ENCODE measurements at places on chromosomes 4 and X.

GRCh38 chr4:114606245-114606644 is 7.6 kb downstream of the UGT8 start:
- no peak for DNase-seq

- no peak for DNase-seq
Measured at GRCh38 chrX:40809210-40809609, 73.9 kb upstream of the MED14 start.

GRCh38 chrX:11130136-11130535 is 19.0 kb downstream of the HCCS start:
- DNase-seq = no peak

- no peak for DNase-seq
Measured at GRCh38 chrX:148612431-148612830, 112.0 kb downstream of the AFF2 start.

GRCh38 chr4:48065587-48066052 is 49.0 kb downstream of the NIPAL1 start:
- no peak for DNase-seq

DNA sequence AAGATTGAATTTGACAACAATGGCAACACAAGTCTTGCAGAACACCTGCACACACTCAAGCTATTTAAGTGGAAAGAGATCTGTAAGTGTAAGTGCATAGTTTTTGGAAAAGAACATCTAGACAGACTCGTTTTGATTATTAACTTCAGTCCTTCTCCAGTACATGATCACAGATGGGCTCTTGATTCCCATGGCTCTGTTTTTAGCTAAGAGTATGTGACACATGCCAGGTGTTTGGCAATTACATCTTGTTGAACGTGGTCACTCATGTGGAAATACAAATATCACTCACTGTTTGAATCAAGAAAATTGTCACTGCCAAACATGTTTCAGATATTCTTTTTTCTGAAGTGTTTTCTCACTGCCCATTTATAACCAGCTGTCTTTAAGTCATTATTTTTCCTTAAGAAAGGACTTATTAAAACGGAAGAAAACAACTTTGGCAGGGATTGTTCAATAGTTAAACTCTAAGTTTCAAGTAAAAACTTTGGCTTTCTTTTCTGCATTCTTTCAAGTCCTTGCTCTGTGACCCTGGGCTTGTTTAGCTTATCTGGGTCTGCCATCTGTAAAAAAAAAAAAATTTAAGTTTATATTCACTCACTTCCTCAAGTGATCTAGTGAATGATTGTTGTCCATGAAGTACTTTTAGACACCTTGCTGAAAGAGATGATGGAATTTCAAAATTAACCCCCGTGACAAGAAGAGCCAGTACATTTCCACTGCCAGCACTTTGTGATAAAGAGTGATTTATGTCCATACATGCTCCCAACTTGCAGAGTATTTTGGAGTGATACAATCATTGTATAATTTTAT is 125.4 kb downstream of the ATXN3L start:
- DNase-seq = no peak

DNA sequence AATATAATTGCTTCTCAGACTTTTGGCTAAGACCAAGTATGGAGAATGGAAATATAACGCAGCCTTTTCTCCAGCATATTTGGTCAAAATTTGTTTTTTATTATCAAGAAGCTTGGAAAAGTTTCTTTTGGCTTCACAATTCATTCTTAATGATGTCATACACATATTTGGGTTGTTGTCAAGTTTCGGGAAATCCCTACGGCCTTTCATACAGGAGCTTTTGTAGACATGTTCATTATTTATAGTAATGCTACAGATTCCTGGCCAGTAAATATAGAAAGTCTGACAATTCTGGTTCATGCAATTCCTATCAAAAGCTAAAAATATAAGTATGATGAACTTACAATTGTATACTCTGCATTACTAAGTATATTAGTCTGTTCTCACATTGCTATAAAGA is 112.9 kb downstream of the IRF2 start:
- DNase-seq = no peak

DNA sequence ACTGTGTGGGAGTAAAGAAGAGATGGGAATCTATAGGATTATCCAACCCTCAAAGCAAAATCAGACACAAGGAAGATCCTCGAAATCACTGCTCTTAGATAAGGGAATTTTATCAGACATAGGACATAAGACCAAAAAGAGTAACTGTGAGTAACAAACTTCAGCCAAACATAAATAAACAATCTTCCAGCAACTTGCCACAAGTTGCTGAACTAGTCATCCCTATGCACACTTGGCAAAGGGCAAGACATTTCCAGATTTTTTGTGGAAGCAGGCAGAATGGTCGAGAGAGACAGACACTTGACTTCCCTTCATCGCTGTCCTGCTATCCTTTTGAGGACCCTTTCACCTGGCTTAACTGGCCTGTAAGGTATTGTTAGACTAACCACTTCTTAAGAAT is 89.6 kb downstream of the KCNIP4 start:
- DNase-seq = no peak

DNA sequence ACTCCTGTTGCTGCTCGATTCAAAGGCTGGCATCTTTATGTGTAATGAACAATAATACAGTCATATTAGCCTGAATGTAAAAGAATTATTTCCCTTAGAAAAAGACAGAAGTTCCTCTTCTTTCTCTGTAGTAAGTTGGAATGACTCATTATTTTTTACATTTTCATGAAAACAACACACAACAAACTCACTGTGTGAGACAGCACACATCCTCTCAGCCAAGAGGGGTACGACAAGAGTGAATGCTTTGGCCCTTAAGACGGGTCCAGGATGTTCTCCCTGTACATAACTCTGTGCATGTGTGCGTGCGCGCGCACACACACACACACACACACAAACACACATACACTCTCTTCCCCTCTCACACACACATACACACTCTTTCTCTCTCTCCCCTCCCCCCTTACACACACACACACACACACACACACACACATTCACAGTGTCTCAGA is 72.8 kb downstream of the MANBA start:
- no peak for DNase-seq

Measured in AML-193 (cell line).